Activated T-helper 17 cell treated with anti-CD3 and anti-CD28 coated beads, Interleukin-2, amount 50 U/mL, for 72 hours (primary cell): ENCODE measurements at places on chromosomes 4 and X. TPM values are rescaled to one million over a fixed set of nuclear protein-coding genes. Genes with fewer than 3 reads are reported as not detected.

DNA sequence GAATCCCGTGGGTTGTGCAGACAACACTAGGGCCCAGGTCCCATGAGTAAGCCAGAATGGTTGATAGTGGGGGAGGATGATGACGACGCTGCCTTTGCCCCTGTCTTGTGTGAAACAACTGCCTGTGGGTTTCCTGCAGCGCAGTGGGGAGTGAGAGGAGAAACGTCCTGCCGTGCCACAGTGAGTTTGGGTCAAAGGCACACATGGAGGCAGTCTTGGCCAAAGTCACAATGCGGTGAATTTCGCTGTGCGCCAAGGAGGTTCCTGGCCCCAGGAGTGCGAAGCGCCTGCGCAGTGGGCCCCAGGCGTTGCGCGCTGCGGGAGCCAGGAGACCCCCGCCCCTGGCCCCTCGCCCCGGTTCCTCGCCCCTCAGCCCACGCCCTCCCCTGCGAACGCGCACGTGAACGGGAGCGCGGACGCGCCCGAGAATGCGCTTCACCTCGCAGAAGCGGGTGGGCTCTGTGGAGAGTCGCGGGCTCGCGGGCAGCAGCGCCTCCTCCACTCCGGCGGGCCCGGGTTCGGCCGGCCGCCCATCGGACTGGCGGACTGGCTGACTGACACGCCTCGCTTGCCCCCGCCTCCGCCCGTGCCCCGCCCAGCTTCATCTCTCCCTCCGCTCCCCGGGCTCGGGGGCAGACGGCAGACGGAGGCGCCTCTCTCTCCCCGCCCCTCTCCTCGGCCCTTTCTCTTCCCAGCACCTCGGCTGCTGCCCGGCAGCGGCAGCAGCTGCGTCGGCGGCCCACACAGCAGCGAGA, at the start of gene NUDT10:
NUDT10 (plus strand) TSS at position 635 of the 755 bp plus-strand sequence. CDS start 144 bp downstream, outside the sequence.
- peak; percentile 78 for ATAC-seq

GRCh38 chr4:102732678-102733077, 28.1 kb downstream of the MANBA start:
- no peak for ATAC-seq

The RFC1 gene
- 79.0 TPM for total RNA-seq

DNA sequence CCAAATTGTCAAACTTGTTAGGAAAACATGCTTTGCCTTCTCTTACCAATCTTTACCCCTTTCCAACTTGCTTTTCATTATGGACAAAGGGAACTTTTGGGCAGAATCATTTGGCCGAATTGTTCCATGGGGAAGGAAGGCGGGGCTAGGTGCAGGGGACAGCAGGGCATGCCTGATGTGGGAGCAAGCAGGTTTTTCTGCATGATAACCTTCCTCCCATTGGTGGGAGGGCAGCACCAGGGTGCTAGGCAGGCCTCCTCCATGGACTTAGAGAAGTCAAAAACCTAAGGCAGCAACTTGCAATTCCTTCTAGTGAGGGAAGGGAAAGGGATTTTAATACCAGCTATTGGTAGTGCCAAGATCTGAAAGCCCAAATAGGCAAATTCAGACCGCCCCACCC, 260.5 kb downstream of the MAPK10 start:
- ATAC-seq, result no peak

- peak; percentile 44 for ATAC-seq
Measured at GRCh38 chrX:53445977-53446376, 11.8 kb upstream of the HSD17B10 start.

- no peak for ATAC-seq
Measured at GRCh38 chrX:37651921-37652452, 33.6 kb upstream of the XK start.

GRCh38 chr4:36316607-36317006, 35.2 kb downstream of the DTHD1 start:
- ATAC-seq, result peak; percentile 86

- ATAC-seq, result no peak
Measured at GRCh38 chr4:1522606-1523005, 116.4 kb upstream of the NKX1-1 start.

- peak; percentile 34 for ATAC-seq
Measured at GRCh38 chrX:19875050-19875431, 12.4 kb downstream of the SH3KBP1 start.

GRCh38 chr4:156949373-156949814, 22.2 kb downstream of the PDGFC start:
- no peak for ATAC-seq

DNA sequence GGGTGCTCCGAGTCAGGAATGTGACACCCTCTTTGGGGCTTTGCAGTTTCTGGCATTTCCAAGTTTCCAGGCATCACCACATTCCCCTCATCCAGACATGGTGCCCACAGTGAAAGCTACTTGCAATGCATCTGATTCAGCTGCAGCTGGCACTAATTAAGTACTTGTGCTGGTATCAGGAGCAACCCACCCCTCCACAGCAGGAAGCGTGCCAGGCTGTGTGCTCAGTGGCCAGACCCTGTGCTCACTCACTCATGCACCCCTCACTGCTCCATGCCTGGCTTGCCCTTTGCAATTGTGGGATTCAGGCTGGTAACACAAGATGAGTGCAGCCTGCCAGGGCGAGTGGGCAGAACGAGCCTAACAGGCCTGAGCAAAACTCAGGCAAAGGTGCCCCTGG, 271.2 kb downstream of the EPHA5 start:
- no peak for ATAC-seq

- ATAC-seq, result no peak
Measured at GRCh38 chr4:43766648-43767047, 682.0 kb downstream of the KCTD8 start.

GRCh38 chr4:117001077-117001476, 84.3 kb downstream of the TRAM1L1 start:
- ATAC-seq, result no peak

The HTRA3 gene
- total RNA-seq, result not detected

- ATAC-seq, result no peak
Measured at GRCh38 chr4:100823993-100824323, 306.1 kb upstream of the EMCN start.

DNA sequence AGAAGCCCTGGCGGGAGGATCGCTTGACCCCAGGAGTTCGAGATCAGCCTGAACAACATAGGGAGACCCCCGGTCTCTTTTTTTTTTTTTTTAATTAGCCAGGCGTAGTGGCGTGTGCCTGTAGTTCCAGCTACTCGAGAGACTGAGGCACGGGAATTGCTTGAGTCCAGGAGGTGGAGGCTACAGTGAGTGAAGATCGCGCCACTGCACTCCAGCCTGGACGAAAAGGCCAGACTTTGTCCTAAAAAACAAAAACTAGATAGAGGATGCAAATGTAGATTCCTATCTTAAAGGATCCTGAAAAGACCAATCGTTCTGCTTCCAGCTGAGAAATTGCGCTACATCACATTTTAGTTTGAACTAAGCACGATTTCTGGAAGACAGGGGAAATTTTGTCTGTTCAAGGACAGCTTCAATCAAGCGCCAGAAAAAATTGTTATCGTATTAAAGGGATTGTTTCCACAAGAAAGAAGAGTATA, 627 bp upstream of the HSD17B11 start:
- peak; percentile 37 for ATAC-seq

DNA sequence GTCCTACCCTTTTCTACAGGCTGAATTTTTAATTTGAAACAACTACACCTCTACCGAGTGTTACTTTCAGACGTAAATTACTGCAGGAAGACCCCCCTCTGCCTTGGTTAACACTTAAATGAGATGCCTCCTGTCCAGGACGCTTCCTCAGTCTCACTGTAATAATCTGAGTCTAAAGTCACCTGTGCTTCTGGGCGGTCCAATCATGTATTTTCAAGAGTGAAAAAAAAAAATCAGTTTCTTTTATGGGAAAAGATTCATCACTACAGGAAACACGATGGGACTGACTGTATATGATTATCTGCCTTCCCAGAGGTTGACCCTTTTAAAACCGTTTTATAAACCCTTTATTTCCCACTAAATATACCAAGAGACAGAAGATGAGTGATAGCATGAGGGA, 776 bp downstream of the RBM47 start:
- ATAC-seq, result no peak

DNA sequence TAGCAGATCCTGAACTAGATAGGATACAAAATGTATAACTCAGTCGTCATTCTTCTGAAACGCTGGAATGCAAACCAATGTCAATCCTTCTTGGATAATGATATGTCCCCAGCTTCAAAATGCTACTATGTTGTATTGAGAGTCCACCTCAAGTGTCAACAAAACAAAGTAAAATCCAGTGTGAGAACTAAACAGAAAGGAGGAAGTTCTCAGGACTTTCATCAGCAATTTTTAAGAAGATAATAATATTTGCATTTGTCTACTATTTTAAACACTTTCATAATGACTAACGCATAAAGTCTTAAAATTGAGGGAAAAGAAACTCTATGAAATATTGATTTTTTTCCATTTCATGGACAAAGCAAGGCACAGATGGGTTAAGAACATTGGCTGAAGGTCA, 36.3 kb downstream of the SOD3 start:
- ATAC-seq, result no peak

DNA sequence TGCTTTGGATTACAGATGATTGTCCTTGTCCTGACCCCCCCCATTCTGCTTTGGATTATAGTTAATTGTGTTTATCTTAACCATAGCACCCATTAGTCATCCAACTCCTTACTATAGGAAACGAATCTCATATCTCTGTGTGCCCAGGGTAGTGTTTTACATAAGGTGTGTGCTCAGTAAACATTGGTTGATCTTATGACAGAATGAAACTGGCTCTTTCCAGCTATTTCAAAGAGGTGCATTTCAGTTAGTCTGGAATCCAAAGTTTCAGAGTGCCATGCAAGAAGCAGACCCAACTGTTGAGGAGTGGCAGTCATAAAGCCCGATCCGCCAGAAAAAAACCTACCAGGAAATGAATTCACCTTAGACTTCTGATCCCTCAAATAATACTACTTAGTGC, 14.7 kb downstream of the TRIM2 start:
- no peak for ATAC-seq

The DGKK gene
- total RNA-seq, result not detected

DNA sequence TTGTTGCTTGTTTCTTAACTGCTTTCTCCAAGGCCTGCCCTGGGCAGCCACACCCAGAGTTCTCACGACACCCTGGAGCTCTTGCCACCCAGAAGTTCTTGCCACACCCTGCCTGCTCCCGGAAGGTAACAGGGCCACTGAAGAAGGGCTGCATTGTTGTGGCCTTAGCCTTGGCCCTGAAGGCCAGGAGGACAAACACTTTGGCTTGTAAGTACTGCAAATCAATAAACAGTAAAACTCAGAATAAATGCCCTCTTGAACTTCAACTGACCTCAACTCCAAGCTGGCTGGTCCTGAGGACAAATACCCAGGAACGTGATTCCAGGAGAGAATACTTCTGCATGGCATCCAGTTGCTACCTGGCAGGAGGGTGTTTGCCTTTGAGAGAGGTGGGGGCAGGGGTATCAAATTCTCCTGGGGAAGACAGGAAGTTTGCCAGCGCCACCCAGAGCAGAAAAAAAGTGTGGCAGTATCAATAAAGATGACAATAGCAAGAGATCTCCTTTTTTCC, 54.1 kb downstream of the TLR10 start:
- ATAC-seq, result no peak

GRCh38 chr4:124642846-124643245, 69.7 kb downstream of the ANKRD50 start:
- ATAC-seq, result no peak

DNA sequence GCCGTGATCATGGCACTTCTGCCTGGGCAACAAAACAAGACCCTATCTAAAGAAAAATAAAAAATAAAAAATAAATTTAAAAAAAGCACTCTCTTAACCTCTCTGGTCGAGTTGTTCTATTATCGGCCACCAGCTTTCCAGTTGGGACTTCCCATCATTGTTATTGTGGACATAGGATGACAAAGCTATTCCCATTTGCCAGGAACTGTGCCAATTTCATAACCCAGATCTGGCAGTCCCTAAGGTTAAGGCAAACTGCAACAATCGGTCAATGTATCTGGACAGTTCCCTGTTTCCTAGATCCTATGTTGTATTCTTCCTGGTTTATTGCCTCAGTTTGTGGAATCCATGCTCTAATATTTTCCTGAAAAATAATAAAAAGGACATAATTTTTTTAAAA, 17.8 kb upstream of the ANXA5 start:
- no peak for ATAC-seq

GRCh38 chr4:89071311-89071710, 14.3 kb upstream of the FAM13A start:
- no peak for ATAC-seq

The ALB gene
- total RNA-seq, result not detected

GRCh38 chrX:96685210-96686099, 813 bp downstream of the DIAPH2 start:
- ATAC-seq, result peak; percentile 76

DNA sequence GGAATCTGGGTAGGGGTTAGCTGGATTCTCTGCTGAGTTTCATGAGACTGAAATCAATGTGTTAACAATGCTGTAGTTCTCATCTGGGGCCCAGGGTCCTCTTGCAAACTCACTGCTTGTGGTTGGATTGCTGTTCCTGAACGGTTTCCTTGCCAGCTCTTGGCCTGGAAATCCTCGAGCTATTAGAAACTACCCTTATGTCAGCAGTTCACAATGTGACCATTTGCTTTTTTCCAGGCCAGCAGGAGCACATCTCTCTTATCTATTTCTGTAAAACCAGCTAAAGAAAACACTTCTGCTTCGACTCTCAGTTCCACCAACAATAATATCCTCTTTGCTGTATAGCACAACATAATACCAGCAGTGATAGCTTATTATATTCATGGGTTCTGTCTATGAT, 140.1 kb upstream of the TRAM1L1 start:
- no peak for ATAC-seq

DNA sequence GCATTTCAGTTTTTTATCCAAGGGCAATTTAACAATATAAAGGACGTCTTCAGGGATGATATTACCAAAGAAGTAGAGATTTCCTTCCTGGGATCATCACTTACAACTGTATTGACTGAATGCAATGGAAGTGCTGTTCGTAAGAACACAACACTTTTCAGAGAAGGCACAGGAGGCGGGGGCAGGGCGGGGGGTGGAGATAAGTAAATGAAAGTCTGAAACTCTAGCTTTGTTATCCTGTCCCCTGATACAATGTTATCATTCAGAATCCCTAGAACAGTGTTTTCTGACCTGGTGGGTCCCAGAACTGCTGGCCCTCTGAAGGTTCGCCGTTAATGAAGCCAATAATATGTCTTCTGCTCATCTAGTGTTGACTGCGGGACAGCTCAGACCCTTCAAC, 124.6 kb downstream of the NSUN7 start:
- ATAC-seq, result no peak

The ZCCHC4 gene
- total RNA-seq, result 12.7 TPM
